Neural cell (in vitro differentiated cells): ENCODE measurements at places on chromosomes 7 and 10. TPM values are rescaled to one million over a fixed set of nuclear protein-coding genes. Genes with fewer than 3 reads are reported as not detected.

CCDC3 gene
- 3.8 and 3.9 TPM in 2 replicates for polyA plus RNA-seq

UCMA gene
- not detected in 2 replicates for polyA plus RNA-seq

ZP3 gene
- not detected in 2 replicates for polyA plus RNA-seq

AKR1C8 gene
- 0.54 TPM in 1 of 2 replicates, not detected in the other for polyA plus RNA-seq

GCK gene
- 7.4 and 9.0 TPM in 2 replicates for polyA plus RNA-seq

WDR37 gene
- polyA plus RNA-seq, result 31.2 and 32.3 TPM in 2 replicates

MYH16 gene
- not detected in 2 replicates for polyA plus RNA-seq
